ENCODE measurements at places on chromosomes 4 and X.

DNA sequence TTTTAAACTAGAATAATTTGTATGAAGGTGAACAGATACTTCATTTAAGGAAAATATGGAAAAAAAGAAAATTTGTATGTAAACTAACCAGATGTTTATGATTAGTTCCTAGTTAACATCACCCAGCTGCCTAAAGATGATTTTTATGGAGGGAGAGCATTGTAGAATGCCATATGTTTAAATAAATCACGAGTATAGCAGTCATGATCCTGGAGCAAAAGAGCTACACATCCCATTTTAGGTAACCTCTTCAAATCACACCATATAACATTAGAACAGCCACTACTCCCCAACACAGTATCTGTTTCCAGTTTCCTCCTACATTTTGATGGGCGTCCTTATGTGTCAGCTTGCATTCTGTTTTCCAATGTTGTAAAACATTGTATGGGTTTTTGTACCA, 571.9 kb upstream of the FAM241A start:
- DNase-seq = no peak

DNA sequence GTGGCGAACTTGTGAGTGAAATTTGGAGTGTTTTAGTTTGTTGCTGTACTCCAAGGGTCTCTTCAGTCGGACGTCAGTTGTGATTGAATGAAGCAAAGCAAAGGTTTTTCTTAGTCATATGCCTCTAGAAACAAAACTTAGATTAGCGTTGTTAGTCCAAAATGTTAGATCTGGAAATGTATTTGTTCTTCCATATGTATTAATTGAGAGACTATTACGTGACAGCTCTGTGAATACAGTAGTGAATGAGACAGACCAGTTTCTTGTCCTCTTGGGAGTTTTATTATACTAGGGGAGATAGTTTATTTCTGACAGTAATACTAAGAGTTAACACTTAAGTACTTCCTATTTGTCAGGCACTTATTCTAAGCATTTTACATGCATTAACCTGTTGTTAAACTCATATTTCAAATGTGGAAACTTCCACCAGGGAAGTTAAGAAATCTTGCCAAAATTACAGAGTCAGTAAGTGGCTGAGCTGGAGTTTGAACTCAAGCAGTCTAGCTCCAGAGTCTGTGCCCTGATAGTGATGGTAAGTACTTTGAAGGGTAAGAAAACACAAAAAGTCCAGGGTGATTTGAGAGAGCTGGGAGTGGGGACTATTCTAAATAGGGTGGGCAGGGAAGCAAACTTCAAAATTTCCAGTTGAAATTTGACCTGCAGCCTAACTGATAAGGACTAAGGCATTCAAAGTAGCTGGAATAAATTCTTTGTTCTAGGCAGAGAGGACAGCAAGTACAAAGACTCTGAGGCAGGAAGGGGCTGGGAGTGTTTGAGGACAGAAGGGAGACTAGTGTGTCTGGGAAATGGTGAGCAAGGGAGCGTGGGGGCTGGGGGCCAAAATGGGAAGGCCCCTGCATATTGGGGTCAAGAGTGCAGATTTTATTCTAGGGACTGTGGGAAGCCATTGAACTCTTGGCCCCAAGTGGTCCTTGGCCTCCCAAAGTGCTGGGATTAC, 17.0 kb downstream of the ADD1 start:
- DNase-seq = no peak

DNA sequence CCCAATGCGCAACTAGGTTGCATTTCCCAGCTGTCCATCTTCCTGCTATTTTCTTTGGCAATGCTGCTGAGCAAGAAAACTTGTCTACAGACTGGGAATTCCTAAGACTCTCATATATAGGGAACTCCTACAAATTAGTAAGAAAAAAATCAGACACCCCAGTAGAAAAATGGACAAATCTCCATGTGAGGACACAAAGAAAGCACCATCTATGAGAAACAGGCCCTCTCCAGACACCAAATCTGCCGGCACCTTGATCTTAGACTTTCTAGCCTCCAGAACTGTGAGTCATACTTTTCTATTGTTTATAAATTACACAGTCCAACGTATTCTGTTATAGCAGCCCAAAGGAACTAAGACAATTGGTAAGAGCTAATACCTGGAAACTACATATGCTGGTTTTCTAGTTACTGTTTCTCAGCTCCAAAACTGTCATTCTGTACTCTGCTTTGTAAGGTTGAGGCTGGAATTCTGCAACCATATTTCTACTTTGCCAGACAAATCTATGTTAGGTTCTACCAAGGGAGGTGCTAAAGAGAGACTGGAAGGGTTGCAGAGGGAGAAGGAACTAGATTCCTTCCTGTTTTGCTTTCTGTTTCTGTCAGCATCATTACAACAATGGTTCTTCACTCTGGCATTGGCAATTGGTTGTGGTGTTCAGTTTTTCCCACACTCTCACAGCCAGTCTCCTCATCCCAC, 35.7 kb upstream of the FAM241A start:
- DNase-seq = no peak

DNA sequence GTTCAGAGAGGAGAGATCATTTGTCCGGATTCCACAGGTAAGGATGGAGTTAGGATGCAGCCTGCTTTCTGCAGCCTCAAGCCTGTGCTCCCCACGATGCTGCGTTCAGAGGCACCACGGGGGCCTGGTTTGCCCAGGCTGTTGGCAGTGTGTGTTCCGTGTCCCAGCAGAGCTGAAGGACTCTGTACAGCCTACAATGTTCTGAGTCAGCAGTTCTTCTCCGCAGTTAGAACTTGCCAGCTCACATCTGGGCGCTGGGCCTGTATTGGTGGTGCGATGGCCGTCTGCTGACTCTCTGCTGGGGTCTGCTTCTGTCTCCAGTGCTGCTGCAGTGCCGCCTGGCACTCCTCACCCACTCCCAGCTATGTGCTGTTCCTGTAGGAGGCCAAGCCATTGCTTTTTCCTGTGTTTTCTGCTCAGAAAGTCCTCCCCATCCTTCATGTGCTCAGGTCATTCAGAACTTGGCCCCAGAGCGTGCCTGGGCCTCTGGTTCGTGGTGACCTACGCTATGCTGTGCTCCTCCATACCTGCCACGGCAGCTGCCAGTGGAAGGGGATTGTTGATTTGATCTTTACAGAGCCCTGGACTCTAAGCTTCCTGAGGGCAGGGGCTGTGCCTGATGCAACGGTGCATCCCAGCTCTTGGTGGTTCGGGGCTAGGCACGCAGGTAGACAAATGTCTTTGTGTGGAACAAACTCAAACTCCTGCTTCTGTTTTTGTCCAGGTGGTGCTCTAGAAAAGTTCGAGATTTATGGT, 42.6 kb upstream of the TADA2B start:
- no peak for DNase-seq

GRCh38 chr4:181890911-181891310, 352.3 kb upstream of the TENM3 start:
- no peak for DNase-seq

DNA sequence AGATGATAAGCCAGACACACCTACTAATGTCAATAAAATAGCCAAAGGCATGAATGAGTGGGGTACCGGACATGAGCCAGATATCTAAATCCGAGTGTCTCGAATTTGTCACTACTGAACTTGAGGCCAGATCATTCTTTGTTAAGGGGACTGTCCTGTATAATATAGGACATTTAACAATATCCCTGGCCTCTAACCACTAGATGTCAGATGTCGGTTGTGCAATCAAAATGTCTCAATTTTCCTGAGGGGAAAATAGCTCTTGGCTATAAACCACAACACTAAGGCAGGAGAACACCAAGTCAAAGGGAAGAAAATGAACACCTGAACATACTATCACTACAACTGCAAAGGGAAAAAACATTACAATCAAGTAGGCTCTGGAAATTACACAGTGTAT, 154.5 kb downstream of the GPM6A start:
- no peak for DNase-seq

GRCh38 chrX:42797651-42798269, 19.8 kb upstream of the PPP1R2C start:
- no peak for DNase-seq

GRCh38 chr4:17875402-17876070, 64.8 kb downstream of the NCAPG start:
- no peak for DNase-seq

- DNase-seq = no peak
These were observed 2.7 kb downstream of the EPHA5 start for GRCh38 chr4:65667506-65668041.

- no peak for DNase-seq
These were observed 106.0 kb downstream of the NKX6-1 start for GRCh38 chr4:84392951-84393590.

- DNase-seq = no peak
These were observed 3.5 kb downstream of the FHDC1 start for GRCh38 chr4:152939621-152940020.

- no peak for DNase-seq
These were observed 46.3 kb downstream of the SH3KBP1 start for GRCh38 chrX:19840899-19841648.

GRCh38 chrX:119009071-119009470, 34.7 kb downstream of the LONRF3 start:
- DNase-seq = no peak

- DNase-seq = no peak
These were observed 167.7 kb downstream of the DCAF12L2 start for GRCh38 chrX:125998432-125998831.

DNA sequence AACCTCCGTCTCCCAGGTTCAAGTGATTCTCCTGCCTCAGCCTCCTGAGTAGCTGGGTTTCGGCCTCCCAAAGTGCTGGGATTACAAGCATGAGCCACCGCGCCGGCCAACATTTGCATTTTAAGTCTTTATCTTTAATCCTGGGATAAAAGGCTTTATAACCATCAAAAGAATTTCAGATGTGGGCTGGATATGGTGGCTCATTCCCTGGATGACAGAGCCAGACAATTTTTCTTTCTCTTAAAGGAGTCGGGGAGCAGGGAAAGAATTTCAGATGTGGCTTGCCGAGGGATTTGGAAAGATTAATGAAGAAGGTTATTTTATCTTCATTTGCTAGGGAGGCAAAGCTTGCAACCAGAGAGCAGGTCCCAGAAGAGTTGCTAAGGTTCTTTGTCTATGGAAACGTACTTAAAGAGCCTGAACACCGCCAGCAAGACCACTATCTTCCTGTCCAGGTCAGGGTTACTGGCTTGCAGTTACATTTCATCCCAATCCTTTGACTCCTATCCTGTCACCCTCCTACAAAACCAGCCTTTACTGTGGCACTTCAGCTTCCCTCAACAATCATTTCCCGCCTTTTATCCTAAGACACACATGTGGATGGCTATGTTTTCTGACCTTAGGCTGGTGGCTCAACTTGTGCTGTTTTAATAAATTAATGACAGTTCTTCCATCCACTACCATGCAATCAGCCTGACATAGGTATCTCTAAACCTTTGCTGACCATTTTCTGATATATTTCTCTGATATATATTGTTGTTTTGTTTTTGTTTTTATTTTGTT, 3.9 kb upstream of the KLHL8 start:
- no peak for DNase-seq

GRCh38 chrX:13074297-13075262, 30.2 kb upstream of the FAM9C start:
- no peak for DNase-seq

- no peak for DNase-seq
These were observed 245.8 kb upstream of the DIAPH2 start for GRCh38 chrX:96438803-96439202.

DNA sequence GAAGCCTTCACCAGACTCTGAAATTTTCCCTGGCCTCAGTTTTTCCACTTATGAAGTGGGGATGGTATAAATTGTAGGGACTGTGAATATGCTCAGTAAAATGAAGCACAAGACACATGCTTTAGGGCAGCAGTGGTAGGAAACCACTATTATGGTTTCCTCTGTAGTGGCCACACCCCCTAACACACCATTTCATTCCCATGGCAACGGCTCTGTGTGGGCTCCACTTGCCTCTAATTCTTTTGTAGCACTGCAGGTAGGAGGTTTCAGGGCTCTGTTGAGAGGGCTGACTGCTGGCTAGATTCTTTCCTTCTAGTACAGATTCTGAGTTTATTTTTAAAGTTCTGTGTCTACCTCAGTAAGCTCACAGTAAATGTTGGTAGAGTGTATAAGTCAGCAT, 3.5 kb upstream of the VMA21 start:
- peak; percentile 14 for DNase-seq

DNA sequence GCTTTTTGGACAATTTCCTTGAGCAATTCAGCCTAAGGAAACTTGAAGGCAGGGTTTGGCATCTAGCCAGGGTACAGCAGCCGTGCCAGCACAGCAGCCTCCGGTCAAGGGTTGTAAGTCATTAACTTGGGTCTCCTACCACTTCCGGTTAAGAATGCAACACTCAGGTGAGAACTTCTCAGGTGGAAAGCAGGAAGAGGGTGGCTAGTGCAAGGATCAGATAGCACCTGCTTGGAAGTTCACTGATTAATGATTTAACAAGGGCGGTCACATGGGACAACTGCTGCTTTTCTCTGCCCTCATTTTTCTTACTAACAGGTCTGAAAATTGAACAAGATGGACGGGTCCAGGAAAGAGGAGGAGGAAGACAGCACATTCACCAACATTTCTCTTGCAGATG, 30.1 kb upstream of the SCOC start:
- no peak for DNase-seq

GRCh38 chr4:131347816-131348215, 1801.3 kb upstream of the PCDH10 start:
- DNase-seq = no peak

GRCh38 chr4:3462790-3463415, at the start of gene DOK7:
TSS of gene DOK7 (plus strand) at chr4:3463306. CDS start at chr4:3463376, 70 bp downstream.
- DNase-seq = no peak

DNA sequence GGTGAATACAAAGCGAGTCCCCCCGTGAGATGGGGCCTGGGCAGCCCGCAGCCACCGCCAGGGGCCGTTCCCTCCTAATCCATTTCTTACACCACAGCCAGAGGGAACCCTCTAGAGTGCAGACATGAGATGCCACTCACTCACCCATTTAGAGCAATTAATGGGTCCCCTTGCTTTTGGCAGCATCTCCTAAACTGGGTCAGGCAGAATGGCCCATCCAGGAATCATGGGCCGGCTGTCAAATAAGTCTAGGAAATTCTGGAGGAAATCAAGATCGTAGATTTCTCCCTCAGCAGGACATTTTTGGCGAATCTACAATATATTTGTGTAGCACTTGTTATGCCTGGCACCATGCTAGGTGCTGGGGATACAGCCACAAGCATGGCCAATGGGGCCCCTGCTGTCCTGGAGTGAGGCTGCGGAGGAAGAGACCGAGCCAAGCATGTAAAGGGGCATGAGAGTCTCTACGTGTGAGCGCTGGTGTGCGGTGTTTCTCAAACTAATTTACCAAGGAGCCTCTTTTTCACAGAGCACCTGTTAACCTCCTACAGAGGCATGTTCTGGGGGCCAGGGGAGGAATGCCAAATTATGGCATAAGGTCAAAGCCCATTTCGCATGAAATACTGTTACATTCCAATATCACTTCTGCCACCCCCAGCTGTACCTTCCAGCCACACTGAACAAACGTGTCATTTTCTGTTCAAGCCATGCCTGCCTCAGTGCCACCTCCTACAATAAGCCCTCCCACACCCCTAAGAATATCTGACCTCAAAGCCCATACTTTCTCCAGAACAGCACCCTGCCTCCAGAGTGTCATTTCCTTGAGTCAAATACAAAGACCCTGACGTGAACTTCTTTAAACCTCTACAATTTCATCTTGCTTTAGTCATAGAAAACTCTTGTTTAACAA, 28.1 kb upstream of the JAKMIP1 start:
- DNase-seq = no peak

- DNase-seq = no peak
These were observed 115.4 kb upstream of the STK26 start for GRCh38 chrX:131907488-131908314.

GRCh38 chr4:99664716-99665115, 7.1 kb upstream of the C4orf54 start:
- no peak for DNase-seq

GRCh38 chrX:49756692-49757091, 60.9 kb upstream of the PAGE1 start:
- no peak for DNase-seq

- DNase-seq = no peak
These were observed 58.0 kb upstream of the DDX3X start for GRCh38 chrX:41275661-41276609.
